ENCODE measurements at places on chromosomes 2 and 18. TPM values are rescaled to one million over a fixed set of nuclear protein-coding genes. Genes with fewer than 3 reads are reported as not detected.

The DNAJC5G gene
- not detected for polyA plus RNA-seq

The AQP12B gene
- polyA plus RNA-seq = not detected

The IL36G gene
- polyA plus RNA-seq = not detected

The ZNF804A gene
- polyA plus RNA-seq = 2.9 TPM

The HOXD10 gene
- polyA plus RNA-seq = not detected

The RUFY4 gene
- polyA plus RNA-seq = not detected

The CYP27A1 gene
- not detected for polyA plus RNA-seq

The SLC4A5 gene
- polyA plus RNA-seq = 3.2 TPM

Data from neural cell (in vitro differentiated cells).